ENCODE measurements at places on chromosomes 6 and 20.

DNA sequence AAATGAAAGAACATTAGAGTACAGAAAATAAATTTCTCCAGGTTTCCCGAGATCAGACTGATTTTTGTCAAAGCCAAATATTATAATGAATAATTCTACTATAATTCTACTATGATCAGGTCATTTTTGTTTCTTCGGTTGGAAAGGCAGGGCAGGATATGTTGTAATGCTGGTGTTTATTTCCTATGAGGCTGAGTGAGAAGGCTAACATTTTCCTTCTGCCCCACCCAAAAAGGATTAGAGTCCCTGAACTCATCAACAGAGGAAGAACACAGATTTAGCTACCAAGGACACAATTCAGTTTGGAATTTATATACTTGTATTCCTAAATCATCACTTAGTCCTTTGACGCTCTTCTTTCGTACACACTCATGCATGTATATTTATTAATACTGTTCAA lies 318.9 kb downstream of the SYNE1 start:
- no peaks in the 10 kb centered on the region for H3K36me3 ChIP-seq
- peaks cover 32% of the 10 kb centered on the region for H3K27me3 ChIP-seq
- no peak overlapping the region for H3K27ac ChIP-seq
- no peak overlapping the region for H3K4me3 ChIP-seq
- H3K4me1 ChIP-seq: no peaks in the 10 kb centered on the region

GRCh38 chr6:29216528-29216927 lies 45.8 kb downstream of the OR2J2 start:
- H3K4me1 ChIP-seq: no peaks in the 10 kb centered on the region
- no peak for DNase-seq

- H3K4me1 ChIP-seq: peaks cover 7% of the 10 kb centered on the region
- H3K27ac ChIP-seq: no peak overlapping the region
- no peak for DNase-seq
- no peak overlapping the region for H3K4me3 ChIP-seq
- peaks cover 25% of the 10 kb centered on the region for H3K27me3 ChIP-seq
- H3K36me3 ChIP-seq: no peaks in the 10 kb centered on the region
Observed at GRCh38 chr6:31038559-31038958, 28.3 kb downstream of the MUC22 start.

GRCh38 chr6:66496659-66497058 lies 789.6 kb upstream of the EYS start:
- no peaks in the 10 kb centered on the region for H3K36me3 ChIP-seq
- no peak overlapping the region for H3K27ac ChIP-seq
- no peak for DNase-seq
- no peaks in the 10 kb centered on the region for H3K4me1 ChIP-seq
- H3K4me3 ChIP-seq: no peak overlapping the region

Measured in activated T-helper 1 cell treated with anti-CD3 and anti-CD28 coated beads, Interleukin-12 subunit alpha, Interleukin-12 subunit beta, Interleukin-2, Interleukin-4 antibody, amounts not matched to agents 30 ng/mL and 10 ng/mL and 1 ng/mL, durations not matched to agents 14 hours and 24 hours and 36 hours (primary cell).